NCI-H2029 treated with DMSO at 0.1 percent for 48 hours (cell line): ENCODE measurements at places on chromosomes 1 and 21.

GRCh38 chr1:161185732-161186311, 8.5 kb upstream of the B4GALT3 start:
- DNase-seq, result no peak

DNA sequence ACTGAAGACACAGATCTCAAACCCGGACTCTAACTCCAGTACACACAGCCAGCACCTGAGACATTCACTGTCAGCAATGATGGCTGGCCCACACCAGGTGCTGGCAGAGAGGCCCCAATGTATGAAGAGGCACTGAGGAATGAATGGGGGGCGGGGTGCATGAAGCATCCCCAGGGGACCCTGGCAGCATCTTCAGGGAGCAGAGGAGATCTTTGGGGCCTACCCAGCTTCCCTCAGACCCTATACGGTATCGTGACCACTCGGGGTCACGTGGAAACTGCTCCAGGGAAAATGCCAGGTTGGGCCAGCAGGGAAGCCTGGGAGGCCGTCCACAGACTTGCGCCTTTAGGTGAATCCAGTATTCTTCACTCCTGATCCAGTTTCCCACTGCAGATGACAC, 84.3 kb downstream of the NPHP4 start:
- no peak for DNase-seq

DNA sequence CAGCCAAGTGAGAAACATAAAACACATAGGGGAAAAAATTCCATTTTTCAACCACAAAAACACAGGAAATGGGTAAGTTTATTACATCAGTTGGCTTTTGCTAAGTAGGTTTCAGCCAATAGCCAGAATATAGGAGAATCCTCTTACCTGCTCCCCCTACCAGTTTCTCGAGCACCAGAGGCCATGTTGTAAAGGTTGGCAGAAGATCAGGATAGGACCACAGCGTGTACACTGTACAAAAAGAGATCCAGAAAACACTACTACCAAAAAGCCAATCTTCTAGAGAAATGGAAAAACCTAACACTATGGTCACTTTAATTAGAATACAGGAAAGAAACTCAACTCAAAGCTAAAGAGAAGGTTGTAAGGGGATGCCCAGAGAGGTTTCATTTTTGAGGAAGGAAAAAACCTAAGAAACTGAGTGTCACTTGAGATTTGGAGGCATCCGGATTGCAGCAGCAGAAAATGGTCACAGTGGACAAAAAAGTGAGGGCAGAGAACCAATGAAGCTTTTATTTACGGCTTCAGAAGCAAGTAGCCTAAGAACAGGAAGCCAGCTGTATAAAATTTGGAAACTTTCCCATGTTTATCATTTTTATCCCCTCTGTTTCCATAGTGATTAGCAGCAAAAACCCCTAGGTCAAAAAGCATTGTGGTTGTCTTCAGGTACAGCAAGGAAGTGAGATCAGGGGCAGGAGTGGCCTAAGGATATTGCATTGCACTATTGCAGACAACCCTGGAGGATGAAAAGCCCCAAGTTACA, 2.9 kb downstream of the EIF2D start:
- no peak for DNase-seq

- no peak for DNase-seq
These were observed 181.0 kb downstream of the FGGY start for GRCh38 chr1:59477867-59478266.

GRCh38 chr1:224635356-224635755, 19.2 kb downstream of the CNIH3 start:
- DNase-seq, result no peak

GRCh38 chr1:68180441-68181164, 51.7 kb downstream of the WLS start:
- DNase-seq, result no peak

DNA sequence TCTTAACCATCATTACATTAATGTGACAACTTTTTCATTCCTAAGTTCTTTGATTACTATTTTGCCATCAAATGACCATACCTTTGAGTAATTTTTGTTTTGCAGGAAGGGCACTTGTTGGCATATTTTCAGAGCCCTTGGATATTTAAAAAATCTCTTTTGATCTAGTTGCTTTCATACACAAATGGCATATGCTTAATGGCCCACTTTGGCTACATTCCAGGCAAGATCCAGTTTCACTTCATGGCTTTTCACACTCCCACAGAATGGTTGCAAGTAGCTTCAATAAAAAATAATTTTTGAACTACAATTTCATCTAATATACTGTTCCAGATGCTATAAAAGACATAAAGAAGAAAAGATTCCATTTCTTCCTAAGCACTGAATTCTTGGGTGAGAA, 18.1 kb downstream of the ADAM30 start:
- DNase-seq, result peak; percentile 38

- DNase-seq, result peak; percentile 7
These were observed 27.3 kb downstream of the GPR157 start for GRCh38 chr1:9101510-9102146.

DNA sequence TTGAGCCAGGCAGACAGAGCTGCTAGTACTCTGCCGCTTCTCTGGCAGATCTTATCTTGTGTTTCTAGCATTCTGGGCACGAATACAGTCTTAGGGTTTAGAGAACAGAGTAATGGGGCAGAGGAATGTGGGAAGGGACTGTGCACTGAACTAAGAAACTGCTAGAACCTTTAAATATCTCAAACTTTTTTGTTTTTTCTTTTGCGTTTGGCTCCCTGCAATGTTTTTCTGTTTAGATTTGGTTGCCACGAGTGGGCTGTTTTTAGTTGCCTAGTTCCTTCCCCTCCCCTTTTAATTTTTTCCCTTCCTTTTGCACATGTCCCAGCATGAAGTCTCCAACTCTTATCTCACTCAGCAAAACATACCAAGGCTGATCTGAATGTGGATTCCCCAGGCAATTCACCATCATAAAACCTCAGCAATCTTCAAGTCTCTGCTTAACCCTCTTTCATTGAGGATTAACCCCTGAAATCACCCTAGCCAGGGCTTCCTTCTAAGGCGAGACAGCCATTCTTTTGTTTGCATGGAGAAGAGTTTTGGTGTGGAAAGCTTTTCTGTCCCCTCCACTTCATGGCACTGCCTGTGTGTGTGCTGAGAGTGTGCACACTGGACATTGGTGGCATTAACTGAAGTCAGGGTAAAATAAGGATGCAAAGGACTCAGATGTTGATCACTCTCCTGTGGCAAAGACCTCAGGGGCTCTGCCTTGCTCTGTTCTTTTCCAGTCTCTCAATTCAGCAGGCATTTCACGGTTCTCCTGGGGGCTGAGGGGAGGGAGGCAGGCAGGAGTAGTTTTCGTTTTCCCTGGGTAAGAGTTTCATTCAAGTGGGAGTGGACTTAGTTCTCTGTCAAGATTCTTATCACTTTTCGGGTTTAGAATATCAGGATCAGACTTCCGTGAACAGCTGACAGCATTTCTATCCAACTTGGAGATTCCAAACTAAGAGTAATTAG, 2.8 kb upstream of the ATF3 start:
- no peak for DNase-seq

DNA sequence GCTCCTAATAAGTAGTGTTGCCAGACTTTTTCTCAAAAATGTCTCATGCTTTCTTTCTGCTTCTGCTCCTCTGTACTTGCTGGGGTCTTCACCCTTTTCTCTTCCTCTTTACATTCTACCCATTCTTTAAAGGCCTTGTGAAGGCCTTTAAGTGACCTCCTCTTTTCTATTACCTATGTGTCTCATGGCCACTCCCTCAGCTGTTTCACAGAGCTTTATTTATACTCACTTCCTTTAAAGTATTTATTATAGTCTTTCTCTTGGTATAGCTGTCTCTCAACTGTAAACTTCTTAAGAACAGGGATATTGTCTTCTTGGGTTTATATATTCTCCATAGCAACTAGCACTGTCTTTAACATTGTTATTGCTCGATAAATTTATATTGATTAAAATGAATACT, 792 bp downstream of the GOLPH3L start:
- DNase-seq, result no peak

- DNase-seq, result peak; percentile 81
These were observed 3.3 kb downstream of the DPH5 start for GRCh38 chr1:101022294-101022693.

DNA sequence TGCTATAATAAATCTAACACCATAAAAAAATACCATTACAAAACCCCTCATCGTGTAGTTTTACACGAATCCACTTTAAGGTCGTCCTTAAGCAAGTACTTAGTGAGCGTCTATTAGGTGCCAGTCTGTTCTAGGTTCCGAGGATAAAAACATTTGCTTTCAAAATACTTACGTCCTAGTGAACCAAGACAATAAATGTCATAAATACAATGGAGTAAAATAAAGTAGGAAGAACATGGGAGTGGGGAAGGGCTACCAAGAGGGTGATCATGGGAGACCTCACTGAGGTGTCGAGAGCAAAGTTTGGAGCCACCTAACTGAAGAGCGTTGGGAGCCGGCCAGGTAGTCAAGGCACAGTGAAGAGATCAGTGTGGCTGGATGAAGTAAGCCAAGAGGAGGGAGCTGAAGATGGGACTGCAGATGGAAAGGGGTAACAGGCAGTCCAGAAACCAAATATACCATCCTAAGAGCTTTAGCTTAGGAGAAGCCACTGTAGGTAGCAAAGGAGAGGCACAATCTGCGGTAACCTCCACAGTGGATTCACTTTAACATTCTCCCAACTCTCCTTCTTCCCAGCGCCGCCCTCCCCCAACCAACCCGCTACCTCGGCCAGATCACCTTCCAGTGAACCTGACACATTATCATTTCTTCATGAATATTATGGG, 684 bp downstream of the LTN1 start:
- no peak for DNase-seq

DNA sequence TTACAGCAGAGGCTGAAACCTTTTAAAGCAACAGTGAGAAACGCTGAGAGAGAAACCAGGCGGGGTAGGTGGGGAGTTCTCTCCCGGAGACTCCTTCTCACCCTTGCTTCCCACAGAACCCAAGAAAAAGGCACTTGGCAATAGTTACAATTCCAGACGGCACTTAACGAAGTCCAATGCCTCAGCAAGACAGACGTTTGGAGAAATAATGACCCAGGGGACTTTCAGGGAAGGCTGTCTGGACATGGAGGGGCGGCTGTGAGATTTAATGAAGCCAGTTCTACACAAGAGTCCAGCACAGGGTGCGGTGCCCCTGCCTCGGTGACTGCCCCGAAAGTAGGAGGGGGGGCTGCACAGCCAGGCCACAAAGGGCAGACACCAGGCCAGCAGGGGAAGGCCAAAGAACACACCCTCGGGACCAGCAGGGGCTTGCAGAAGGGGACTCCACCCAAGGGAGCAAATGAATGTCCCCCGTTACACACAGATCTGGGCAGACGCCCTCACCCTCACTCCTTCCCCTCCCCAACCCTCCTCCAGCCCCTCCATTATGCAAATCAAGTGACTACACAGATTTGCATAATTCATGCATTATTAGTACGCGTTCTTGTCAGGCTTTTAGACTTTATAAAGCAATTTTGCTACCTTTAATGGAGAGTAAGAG, 26.3 kb downstream of the KCNN3 start:
- DNase-seq, result no peak

GRCh38 chr1:63807046-63807445, 33.2 kb downstream of the ROR1 start:
- DNase-seq, result no peak

GRCh38 chr1:236861560-236862218, 66.6 kb downstream of the MTR start:
- no peak for DNase-seq

GRCh38 chr1:229874609-229875008, 192.4 kb upstream of the GALNT2 start:
- DNase-seq, result no peak

DNA sequence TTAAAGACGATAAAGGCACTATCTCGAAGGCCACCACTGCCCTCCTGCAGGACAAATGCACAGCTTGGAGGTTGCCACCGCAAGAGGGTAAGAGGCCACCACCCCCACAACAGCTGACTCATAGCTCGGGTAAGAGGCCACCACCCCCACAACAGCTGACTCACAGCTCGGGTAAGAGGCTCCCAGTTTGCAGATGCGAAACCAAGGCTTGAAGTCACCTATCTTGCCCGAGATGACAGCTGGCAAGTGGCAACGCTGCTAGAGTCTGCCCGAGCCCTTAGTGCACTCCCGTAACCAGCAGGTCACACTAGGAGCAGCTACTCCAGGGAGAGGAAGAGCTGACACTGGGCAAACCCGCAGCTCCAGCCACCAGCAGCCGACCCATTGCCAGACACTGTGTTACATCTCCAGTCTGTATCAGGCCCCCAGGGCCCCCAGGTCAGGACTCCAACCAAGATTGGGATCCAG, 17.1 kb upstream of the SPSB1 start:
- DNase-seq, result no peak

DNA sequence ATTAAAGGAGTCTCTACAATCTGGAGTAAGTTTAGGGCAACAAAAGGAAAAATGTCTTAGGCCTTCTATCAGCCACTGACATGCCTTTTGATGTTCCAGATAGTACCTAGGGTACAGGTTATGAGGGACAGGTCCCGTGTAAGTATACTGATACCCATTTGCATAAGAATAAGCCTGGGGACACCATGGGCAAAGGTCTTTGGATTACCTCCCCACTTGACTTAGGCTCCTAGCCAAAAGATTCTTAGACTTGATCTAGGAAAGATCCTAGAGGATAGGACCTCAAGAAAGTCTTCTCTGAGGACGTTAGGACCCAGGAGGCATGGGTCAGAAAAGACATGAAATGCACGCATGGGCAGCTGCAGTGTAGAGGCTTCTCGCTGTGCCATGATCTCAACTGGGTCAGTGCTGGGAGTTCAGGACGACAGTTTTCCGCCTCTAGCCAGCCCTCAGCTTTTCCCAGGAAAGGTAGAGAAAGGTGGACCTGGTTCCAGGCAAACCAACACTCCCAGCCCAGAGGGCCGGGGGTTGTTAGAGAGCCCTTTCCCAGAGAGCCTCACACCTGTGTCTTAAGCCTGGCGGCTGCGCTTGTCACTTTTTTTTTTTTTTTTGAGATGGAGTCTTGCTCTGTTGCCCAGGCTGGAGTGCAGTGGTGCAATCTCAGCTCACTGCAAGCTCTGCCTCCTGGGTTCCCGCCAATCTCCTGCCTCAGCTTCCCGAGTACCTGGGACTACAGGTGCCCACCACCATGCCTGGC, 26.6 kb downstream of the MSTO1 start:
- DNase-seq, result no peak

- DNase-seq, result no peak
These were observed 41.8 kb downstream of the ETS2 start for GRCh38 chr21:38847556-38847955.

DNA sequence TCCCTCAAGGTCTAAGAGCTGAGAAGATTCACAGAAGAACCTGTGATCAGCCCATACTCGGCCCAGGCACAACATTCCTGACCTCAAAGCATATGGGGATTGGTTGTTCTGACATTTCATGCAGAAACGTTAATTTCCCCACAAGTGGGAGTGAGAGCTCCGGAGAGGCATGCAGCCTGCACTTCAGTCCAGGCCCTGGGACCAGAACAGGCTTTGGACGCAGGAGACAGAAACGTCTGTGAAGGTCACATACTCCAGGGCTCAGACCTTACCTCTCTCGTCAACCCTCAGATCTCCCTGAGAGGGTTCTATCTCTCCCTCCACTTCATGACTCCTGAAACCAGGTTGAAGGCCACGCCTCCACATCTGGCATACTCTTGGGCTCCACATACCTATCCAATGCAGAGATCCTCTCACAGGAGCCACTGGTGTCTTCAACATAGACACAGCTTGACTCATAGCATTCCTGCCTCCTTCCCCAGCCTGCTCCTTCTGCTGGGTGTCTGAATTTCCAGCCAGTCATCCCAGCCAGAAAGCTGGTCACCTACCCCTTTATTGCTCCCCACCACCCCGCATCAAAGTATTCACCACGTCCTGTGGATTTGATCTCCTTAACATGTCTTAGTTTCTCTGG, 149.2 kb downstream of the OMA1 start:
- DNase-seq, result no peak
